Activated CD4-positive, alpha-beta T cell treated with anti-CD3 and anti-CD28 coated beads, Interleukin-2, Interleukin-4, amounts not matched to agents 100 ng/mL and 50 ng/mL, durations not matched to agents 16 hours and 8 hours (primary cell): ENCODE measurements at places on chromosomes 16 and 17.

DNA sequence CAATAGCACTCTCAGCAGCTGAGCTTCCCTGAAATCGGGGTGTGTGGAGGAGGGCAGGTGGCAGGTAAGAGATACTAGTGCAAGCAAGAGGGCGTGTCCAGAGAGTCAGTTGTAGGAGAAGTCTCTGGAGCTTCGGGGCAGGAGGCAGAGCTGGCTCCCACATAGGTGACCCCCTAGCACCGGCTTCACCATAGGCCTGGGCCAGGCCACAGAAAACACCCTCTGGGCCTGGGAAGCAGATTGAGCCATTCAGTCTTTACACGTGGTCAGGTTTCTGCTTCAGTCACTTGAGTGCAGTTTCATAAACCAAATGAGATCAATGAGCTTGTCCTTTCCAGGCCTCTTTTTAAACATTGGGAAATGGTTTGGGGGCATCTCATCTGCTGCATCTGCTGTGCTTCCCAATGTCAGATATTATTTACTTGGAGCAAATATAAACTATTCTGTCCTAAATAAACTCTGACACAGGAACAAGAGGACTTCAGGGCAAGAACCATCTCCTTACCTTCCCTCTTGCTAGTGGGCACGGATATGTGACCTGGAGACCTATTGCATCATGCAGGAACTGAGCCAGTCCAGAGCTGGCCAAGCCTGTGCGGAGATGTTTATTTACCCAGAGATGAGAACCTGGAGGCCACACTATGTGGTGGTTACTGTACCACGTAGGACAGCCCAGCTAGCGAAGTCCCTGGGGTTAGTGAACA, 16.1 kb downstream of the CCR7 start:
- no peak for DNase-seq

GRCh38 chr17:17419631-17420030, 57.2 kb upstream of the MED9 start:
- no peak for DNase-seq

- DNase-seq = peak; percentile 66
Observed at GRCh38 chr16:28309811-28310311, 17.5 kb downstream of the SBK1 start.

DNA sequence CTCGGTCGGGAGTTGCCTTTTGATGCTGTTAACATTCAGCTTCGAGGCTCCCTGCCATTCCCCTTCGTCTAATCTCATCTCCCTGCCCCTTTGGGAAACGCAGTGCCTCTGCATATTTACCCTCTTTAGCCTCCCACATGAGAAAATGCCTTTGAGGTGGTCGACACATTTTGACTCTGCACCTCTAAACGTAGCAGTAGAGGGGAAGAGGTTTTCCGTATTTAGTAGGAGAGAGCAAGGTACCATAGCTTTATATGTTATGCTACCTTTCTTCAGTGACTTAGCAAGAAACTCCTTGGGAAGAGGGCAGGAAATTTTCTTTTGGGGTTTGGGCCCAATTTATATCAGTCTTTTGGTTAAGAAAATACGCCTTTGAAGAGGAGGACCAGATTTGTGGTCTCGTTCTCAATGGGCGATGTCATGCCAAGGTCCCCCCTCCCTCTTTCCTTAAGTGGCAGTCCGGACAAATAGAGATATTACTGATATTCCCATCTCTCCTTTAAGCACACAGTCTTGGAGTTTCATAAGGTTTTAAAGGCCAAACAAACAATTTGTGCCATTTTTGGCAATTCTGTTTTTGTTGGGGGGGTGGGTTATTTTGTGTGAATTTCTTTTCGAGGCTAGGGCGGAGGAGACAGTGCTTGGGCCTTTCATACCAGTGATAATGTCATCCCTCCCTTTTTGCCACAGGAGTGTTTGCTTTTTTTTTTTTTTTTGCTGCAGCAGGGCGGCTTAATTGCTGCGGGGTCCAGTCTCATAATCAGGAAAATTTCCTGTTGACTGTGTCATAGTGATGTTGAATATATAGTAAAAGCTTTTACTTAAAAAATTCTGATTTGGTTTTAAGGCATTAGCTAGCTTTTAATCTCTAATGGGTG, 1.5 kb downstream of the PAFAH1B1 start:
- DNase-seq = no peak

- no peak for DNase-seq
Observed at GRCh38 chr17:55228683-55229192, 36.0 kb upstream of the HLF start.

- no peak for DNase-seq
Observed at GRCh38 chr17:50668838-50669581, 34.3 kb downstream of the ABCC3 start.
